Activated CD4-positive, CD25-positive, alpha-beta regulatory T cell treated with anti-CD3 and anti-CD28 coated beads, Interleukin-2, amount 50 U/mL, for 16 hours (primary cell): ENCODE measurements at places on chromosomes 12 and 14.

DNA sequence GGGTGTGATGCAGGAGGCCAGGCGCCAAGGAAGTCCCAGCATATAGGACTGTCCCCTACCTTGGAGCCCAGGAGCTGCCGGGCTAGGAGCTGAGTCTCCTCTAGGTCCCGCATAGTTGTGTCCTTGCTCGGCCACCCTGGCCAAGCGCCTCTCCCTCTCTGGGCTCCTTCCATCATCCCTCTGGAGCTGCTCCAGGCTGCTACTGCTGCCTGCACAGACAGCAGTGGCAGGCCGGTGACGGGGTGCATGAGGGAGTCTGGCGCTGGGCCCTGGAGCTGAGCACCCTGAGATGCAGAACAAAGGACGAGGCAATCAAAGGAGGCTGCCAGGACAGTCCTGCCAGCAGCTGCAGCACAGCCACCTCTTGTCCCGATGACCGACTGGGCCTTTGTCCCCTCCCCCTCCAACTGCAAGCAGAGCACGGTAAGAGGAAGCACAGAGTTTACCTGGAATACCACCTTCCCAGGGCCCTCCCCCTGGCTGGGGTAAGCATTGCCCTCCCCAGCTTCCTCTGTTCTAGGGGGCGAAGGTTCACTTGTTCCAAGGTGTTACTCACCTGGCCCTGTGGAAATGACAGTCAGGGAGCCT lies 10.4 kb downstream of the DTX1 start:
- DNase-seq: no peak

GRCh38 chr12:95943330-95943842 lies at the start of gene AMDHD1:
Gene AMDHD1, plus strand, starts transcription at chr12:95943331. Its CDS starts 68 bp downstream, at chr12:95943399.
- DNase-seq: no peak

- DNase-seq: peak; percentile 57
Observed at GRCh38 chr12:76558684-76559399, 729 bp downstream of the OSBPL8 start.

GRCh38 chr14:93959239-93960107 lies 16.9 kb downstream of the ASB2 start:
- peak; percentile 87 for DNase-seq

DNA sequence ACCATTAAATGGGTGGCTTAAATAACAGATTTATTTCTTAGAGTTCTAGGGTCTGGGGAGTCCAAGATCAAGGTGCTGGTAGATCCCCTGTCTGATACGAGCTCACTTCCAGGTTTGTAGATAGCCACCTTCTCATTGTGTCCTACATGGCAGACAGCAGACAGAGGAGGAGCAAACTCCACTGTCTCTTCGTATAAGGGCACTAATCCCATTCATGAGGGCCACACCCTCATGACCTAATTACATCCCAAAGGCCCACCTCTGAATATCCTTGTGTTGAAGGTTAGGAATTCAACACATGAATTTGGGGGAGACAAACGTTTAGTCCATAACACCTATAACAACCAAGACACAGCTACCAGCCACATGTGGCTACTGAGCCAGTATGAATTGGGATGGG lies 47.1 kb upstream of the PPP2R5C start:
- no peak for DNase-seq

- DNase-seq: no peak
Observed at GRCh38 chr14:102729825-102730224, 47.4 kb upstream of the TRAF3 start.

DNA sequence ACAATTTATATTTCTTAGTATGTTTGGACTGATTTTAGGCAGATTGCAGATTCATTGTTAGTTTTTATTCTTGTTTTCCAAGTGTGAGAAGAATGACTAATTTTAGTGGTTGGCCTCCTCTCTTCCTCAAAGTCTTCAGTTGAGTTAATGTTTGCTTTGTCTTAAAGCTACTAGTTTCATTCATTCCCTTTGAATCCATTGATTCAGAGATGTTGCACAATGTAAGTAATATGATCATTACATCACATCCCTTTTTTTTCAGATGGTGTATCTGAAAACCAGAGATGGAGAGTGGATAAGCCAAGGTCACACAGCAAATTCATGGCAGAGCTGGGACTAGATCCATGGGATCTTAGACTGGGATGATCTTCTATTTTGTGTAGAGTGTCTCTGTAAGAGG lies 577.5 kb downstream of the BCL11B start:
- no peak for DNase-seq

DNA sequence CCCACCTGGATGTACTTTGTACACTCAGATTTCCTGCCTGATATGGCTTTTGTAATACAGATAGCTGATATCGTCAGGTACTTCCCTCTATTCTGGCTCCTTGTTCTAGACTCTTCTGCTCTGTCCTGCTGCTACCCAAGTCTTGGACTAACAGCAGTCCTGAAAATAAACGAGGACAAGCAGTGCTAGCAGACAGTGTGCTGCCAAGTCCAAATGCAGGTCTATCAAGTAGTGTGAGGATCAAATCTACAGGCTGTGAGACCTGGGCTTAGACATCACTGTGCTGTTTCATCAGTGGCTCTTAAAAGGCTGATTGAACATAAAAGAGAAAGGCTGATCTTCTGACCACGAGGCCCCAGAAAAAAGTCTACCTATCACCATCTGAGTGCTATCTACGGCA lies 418.1 kb downstream of the APAF1 start:
- no peak for DNase-seq

GRCh38 chr14:104595116-104595675 lies 9.4 kb downstream of the TMEM179 start:
- no peak for DNase-seq

GRCh38 chr12:111193977-111194702 lies 174.8 kb downstream of the PHETA1 start:
- no peak for DNase-seq

DNA sequence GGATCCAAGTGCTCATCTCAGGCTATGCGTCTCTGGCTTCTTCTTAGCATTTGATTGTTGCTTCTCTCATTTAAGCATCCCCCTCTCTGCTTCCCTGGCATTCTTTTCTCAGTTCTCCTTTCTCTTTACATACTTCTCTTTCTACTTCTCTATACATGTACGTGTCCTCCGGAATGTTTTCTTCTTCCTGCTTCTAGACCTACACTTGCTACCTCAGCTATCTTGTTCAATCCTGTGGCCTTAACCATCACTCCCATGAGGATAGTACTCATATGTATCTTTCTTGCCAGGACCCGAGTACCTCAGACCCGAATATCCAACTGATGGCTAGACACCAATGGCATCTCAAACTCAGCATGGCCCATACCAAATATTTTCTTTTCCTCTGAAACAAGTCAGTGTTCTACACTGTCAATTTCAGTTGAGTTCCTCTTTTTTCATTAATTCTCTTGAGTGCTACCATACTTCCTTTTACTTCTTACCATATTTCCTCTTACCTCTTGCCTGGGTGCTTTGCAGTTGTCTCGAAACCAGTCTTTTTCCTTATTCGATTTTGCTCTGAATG lies 115.1 kb upstream of the SLC38A2 start:
- DNase-seq: no peak

- no peak for DNase-seq
Observed at GRCh38 chr12:116727261-116727660, 10.6 kb downstream of the SPRING1 start.

- no peak for DNase-seq
Observed at GRCh38 chr14:73125169-73125588, 11.1 kb upstream of the PSEN1 start.

- DNase-seq: no peak
Observed at GRCh38 chr12:124852329-124852831, 11.3 kb downstream of the SCARB1 start.

DNA sequence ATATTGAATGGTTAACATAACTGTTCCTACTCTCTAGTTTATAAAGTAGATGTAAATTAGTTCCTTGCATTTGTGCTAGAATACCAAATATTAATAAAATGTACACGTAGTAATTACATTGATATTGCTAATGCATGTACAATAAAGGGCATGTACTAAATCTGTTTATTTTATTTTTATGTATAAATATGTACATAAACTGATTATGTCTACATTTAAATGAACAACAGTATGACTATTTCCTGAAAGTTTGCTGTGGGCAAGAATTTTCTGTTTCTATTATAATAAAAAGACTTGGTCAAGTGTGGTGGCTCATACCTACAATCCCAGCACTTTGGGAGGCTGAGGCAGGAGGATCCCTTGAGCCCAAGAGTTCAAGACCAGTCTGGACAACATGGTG lies 257.2 kb upstream of the FOXN3 start:
- no peak for DNase-seq

DNA sequence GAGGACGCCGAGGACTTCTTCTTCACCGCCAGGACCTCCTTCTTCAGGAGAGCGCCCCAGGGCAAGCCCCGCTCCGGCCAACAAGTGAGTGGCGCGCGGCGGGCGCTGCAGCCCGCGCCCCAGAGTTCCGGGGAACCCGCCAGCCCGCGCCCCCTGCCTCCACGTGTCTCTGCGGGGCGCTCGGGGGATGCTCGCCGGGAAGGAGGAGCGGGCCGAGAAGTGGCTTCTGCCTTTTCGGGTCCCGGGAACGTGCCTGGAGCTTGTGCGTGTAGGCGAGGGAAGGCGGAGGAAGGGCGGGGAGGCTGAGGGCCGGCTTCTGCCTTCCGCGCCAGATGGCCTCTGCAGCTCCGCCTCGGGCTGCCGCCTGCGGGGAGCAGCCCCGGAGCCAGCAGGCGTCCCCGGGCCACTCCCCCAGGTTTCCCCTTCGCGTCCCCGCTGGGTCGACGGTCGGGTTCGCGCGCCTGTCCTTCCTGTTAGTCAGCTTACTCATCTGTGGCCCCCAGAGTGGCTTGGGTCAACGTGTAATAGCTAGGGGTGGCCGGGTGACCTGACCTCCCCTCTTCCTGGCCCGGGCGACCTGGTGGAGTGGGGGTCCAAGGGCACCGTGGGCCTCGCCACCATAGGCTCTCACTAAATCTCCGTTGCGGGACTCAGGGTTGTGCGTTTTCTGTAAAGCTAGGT lies 505 bp downstream of the RASSF3 start:
- DNase-seq: peak; percentile 48

DNA sequence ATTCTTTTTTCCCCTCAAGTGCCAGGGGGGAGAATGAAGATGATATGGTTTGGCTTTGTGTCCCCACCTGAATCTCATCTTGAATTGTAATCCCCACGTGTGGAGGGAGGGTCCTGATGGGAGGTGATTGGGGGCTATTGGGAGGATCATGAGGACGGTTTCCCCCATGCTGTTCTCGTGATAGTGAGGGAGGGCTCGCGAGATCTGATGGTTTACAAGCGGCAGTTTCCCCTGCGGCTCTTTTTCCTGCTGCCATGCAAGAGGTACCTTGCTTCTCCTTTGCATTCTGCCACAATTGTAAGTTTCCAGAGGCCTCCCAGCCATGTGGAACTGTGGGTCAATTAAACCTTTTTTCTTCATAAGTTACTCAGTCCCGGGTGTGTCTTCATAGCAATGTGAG lies 173.7 kb downstream of the CAND1 start:
- no peak for DNase-seq

DNA sequence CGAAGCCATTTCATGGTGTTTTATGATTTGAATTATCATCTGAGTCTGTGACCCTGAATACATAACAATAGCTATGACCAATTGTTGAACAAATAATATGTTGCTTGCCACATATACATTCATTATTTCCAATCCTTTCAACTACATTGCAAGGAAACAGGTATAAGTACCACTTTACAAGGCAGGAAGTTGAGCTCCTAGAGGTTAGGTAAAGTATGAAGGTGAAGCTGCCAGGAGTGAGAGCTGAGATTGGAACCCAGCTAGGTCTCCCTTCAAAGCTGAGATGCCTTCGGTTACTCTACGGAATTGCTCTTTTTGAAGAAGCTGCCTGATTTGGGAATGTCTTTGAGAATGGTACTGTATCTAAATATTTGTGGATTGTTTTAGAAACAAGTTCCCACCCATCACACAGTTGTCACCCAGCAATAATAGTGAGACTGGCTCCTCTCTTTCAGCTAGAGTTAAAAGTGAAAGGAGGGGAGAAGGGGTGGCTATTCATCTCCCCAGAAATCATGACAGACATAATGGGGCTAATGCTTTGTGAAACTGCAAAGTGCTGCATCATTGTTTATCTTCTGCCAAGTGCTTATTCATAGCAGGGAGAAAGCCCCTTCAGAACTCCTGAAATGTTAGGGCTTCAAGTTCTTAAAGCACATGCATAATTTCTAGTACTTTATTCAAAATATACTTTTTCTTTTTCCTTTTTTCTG lies 75.9 kb upstream of the AMIGO2 start:
- no peak for DNase-seq

GRCh38 chr12:70756791-70757190 lies 119.6 kb upstream of the PTPRB start:
- DNase-seq: no peak

GRCh38 chr14:24607081-24607480 lies 2.4 kb downstream of the GZMH start:
- DNase-seq: no peak

- no peak for DNase-seq
Observed at GRCh38 chr12:15701206-15701605, 88.0 kb downstream of the EPS8 start.

DNA sequence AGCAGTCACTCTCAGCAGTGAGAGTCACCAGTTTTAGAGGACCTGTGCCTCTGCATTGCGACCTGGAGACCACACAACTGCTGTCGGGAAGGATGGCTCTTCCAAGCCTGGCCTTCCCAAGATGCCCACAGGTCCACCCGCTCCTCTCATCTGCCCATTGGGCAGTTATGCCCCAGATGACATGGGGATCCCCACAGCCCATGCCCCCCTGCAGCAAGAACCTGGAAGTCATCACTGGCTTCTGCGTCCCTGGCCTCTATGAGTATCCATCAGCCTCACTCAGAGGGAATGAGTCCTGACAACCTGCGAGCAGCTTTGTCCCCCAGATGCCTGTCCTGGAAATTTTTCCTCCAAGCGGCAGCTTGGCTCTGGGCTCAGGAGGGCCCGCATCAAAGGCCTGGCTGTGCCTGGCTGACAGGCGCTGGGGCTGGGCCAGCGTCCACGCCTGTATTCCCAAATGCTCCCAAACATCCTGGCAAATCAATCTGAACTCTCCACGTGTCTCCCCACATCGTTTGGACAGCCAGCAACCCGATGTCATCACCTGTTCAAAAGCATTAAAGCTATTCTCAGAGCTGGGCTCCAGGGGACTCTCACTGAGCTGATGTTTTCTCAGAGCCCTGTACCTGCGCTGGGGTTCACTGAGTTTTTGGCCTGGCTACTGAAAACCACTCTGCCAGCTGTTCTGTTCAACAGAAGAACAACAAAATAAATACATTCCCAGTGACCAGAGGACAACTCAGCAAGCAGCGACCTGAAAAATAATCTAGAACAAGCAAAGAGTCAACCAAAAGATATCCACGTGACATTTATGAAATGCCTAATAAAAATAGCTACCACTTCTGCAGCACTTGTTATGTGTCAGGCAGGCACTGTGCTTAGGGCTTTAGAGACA lies 57.8 kb downstream of the CLMN start:
- DNase-seq: no peak

GRCh38 chr12:121139286-121139685 lies 6.6 kb downstream of the P2RX7 start:
- no peak for DNase-seq
